Activated CD4-positive, alpha-beta T cell treated with anti-CD3 and anti-CD28 coated beads for 1 hour (primary cell): ENCODE measurements at places on chromosomes 11 and 22.

DNA sequence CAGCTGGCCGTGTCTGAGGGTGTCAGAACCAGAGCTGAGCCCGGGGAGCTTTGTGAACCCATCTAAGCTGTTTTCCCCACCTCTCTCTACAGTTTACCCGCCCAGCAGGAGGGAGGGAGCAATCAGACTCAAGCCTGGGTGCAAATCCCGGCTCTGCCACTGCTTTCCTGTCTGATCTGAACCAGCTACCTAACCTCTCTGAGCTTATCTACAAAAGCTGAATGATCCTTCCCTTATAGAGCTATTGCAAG lies 252 bp downstream of the APOL2 start:
- DNase-seq: no peak

DNA sequence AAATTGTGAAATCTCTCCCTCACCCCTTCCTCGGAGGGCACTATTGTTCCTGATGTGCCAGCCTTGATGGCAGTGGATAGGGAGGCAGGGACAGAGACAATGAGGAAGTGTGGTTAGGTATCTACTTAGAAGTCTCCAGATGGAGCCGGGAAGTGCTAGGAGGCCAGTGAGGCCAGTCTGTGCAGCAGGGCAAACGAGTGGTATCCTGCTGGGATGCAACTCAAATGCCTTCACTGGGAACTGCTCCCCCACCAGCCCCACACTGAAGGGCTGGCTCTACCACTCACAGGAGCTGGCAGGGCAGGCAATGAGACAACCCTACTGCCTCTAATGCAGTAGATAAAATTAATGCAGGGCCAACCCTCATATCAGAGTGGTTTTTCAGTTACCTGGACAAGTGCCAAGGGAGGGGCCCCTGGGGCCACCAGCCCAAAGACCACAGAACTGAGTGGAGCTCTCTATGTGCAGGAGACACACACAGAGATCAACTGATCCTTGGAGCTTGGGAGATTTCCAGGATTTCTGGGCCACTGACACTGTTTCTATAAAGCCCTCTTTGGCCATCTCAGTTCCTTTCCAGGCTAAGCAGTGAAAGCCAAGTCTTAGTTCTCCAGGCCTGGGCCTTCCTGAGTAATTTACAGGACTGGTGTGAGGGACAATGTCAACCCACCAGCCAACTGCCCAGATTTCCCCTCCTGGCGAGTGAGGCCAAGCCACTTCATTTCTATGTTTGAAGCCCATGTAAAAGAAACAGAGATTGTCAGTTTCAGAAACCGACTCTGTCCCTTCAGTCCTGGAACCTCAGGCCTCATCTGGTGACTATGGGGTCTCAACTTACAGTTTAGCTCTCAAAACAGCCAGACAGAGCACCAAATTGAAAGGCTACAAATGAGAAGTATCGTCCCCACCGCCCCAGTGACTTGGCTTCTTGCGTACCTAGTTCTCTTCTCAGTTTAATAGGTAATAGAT lies 4.1 kb downstream of the MIF start:
- DNase-seq: no peak

DNA sequence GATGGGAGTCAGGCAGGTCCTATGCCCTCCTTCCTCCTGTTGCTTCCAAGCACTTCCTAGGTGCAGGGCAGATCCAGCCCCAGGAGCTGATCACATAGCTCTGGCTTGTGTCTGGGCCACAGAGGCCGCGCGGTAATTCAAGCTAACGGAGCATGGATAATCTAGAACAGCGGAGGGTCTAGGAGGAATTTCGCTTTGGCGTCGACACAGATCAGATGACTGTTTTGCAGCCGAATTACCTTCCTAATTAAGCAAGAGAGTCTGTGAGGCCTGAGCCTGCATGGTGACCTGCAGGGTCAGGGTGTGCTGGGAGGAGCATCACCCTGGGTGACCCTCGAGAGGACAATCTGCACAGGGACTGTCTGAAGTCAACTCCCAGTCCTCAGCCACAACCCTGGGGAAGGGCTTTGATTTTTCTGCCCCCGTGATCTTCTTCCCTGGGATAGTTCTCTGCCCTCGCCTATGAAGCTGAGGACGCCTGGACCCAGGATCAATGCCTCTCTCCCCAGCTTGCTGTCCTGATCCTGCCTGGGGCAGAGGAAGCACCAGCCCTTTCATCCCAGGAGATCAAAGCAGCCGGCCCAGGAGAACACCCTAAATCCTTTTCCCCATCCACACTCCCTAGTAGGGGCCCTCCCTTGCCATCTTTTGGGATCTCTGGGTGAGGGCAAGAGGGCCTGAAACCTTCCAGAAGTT lies 11.0 kb downstream of the NECTIN1 start:
- no peak for DNase-seq

GRCh38 chr11:10019906-10020682 lies 273.9 kb downstream of the SBF2 start:
- DNase-seq: no peak

- no peak for DNase-seq
Observed at GRCh38 chr22:49938565-49939136, 20.2 kb downstream of the CRELD2 start.

DNA sequence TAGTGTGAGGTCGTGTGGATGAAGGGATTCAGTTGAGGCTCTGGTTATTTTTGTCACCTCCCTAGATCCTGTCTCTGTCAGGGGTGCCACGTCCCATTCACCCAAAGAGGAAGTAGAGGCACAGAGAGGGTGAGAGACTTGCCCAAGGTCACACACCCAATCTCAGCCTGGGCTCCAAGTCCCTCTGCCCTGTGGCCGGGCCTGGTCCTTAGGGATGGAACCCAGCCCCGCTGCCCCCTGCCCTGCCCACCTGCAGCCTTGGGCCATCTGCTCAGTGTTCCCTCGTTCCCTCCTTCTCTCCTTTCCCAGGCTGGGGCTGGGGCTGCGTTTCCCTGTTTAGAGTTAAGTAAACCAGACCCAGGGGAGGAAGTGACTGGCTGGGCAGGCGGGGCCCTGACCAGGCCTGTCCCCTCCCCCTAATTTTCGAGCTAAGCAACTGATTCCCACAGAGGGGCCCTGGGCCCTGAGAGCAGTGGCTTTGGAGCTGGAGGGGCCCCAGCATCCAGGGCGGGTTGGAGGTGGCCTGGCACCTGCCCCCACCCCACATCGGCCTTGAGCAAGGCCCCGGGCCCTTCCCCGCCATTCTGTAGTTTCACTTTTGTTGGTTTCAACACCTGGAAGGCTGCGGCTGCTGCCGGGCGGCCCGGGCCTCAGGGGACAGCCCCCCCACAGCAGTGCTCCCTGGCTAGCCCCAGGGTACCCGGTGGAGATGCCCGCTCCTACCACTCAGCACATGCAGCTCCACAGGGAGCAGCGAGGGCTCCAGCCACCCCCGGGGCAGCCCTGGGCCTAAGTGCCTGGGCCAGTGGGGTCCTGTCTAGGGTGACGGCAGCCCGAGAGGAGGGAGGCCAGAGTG lies 1.5 kb downstream of the TCIRG1 start:
- peak; percentile 30 for DNase-seq
